ENCODE measurements at places on chromosomes 4 and X.

DNA sequence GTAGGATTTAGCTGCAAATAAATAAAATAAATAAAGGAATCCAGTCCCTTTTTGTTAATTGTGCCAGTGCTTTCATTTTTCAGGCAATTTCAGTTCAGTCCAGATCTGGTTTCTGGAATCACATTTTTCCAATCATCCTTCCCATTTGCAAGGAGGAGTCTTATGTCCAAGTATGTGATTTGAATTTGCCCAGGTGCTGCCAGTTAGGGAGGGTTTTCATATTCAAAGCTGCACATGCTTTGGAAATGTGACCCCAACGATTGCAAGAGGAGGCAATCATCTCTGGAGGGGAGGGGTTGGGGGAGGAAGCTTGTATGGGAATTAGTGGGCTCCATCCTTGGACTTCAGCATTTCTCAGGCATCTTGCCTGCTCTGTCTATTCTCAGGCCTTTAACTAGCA is 4.4 kb downstream of the PLAC1 start:
- DNase-seq: no peak

DNA sequence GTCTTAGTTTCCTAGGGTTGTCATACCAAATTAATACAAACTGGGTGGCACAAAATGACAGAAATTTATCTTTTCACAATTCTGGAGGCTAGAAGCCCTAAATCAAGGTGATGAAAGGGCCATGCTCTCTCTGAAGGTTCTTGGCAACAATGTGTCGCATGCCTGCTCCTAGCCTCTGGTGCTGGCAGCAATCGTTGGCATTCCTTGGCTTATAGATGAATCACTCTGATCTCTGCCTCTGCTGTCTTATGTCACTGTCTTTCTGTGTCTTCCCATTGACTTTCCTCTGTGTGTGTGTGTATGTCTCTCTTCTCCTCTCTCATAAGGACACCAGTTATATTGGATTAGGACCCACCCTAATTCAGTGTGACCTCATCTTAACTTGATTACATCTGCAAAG is 15.9 kb upstream of the INTU start:
- DNase-seq: no peak

DNA sequence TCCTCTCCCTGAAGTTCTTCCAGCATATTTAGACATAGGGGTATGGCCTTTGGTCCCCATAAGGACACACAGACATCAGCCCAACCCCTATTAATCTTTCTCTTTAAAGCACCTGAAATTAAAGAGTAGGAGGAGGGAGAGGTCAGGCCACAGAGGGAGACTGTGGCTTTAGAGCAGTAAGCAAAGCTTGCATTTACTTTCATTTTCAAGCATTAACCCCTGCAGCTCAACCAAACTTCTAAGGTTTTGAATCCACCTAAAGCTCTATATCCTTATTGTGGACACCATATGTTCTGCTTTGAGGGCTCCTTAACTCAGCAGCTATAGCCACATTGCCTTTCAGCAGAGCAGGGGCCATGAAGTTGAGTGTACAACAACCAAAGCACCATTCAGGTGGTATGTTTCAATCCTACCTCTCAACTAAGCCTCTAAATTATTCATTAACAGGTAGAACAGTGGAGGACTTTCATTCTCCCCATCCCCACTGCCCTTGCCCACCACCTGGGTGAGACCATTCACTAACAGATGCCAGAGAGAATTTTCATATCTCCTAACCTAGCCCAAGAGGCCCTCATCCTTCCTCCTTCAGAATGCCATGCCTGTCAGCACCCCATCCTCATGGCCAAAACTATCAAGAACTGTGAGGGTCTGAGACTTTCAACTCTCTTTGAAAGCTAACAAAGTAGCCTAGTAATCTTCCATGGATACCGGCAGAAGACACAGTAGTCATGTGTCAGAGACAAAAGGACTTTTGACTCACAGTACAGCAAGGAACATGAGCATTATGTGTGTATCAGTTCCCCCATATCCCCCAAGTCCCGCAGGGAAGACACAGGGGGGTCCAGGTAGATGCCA is 20.8 kb downstream of the LIN54 start:
- no peak for DNase-seq

DNA sequence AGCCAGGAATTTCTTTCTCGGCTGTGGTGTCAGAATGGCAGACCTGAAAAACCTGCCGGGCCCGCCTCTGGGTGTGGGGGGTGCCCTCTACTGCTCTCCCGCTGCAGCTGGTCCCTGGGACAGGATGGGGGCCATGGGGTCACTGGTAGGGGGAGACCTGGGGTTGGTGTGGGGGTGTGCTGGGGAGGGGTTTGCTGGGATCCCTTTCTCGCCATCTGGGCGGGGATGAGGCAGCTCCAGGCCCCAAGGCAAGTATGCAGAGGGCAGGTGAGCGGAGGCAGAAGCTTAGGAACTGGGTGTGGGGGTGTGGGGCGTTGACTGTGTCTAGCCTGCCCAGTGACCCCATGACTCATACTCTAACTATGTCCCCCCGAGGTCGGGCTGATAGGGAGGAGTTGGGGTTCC is 884 bp downstream of the CCDC120 start:
- no peak for DNase-seq

GRCh38 chrX:15745179-15745578 is 7.1 kb downstream of the CA5B start:
- DNase-seq: no peak

GRCh38 chr4:26197018-26197779 is 123.6 kb upstream of the RBPJ start:
- peak; percentile 58 for DNase-seq

DNA sequence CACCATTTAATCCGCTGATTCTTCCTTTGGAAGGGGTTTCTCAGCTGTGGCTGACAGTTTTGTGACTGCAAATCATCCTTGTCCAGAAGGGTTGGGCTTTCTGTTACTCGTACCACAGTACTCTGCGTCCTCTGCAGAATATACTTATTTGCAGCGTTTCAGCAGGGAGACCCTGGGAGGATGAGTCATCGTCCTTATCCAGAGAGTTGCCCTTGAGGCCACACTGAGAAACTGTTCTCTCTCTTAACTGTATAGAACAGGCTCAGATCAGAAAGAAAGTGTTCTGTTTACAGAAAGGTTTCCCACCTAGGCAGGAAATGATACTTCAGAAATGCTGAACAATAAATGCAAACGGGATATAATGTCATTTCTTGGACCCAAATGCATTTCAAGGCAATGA is 47.8 kb upstream of the DDX53 start:
- DNase-seq: no peak

GRCh38 chr4:5050520-5051277 is 581 bp upstream of the STK32B start:
- DNase-seq: peak; percentile 3

DNA sequence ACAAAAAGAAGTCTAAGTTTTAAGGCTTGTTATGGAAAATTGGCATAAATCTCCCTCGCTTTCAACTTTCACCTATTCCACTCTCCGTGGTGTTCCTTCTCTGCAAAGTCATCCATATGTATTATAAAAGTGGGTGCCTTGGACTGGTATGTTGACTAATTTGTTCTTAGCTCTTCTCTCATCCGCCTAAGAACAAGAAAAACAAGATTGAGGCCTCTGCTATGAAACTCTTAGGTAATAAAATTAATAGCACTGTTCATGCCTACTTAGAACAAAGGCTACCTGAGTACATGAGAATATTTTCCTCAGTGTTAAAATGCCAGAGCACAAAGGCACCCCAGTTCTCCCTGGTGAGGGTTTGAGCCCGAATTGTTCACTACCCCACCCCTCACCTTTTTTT is 1.3 kb downstream of the CNGA1 start:
- DNase-seq: no peak

DNA sequence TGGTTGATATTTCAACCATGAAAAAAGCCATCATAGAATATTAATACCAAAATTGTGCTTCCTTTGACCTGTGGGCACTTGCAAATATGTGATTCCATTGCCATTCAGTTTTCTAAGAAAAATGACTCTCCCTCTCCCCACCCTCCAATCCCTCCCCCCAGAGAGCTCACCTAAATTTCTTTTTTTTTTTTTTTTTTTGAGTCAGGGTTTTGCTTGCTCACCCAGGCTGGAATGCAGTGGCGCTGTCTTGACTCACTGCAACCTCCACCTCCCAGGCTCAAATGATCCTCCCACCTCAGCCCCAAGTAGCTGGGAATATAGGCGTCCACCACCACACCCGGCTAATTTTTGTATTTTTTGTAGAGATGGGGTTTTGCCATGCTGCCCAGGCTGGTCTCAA is 47.0 kb downstream of the SNX25 start:
- DNase-seq: no peak

GRCh38 chrX:52979993-52980392 is 21.7 kb upstream of the FAM156A start:
- no peak for DNase-seq

GRCh38 chrX:39779952-39780783 is 317.6 kb downstream of the BCOR start:
- no peak for DNase-seq

GRCh38 chr4:74944354-74944793 is 11.5 kb downstream of the PARM1 start:
- peak; percentile 68 for DNase-seq

DNA sequence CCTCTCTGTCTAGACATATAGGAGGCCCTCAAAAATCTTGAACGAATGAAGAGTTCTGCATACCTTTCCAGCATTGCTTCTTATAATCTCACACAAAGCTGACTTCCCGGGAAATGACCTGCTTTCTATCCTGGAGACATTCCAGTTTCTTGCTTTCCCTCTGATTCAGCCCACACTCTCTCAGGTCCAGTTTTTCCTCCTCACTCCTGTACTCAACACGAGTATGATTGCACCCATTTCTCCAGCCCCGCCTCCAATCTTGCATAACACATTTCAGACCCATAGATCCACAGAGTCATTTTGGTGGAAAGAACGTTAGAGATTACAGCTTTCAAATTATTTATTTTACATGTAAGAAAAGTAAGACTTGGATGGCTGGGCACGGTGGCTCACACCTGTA is 127.5 kb upstream of the TLR3 start:
- no peak for DNase-seq

GRCh38 chr4:40455340-40455902 is 120.3 kb downstream of the CHRNA9 start:
- no peak for DNase-seq

GRCh38 chrX:65811558-65812228 is 144.2 kb downstream of the MSN start:
- no peak for DNase-seq

DNA sequence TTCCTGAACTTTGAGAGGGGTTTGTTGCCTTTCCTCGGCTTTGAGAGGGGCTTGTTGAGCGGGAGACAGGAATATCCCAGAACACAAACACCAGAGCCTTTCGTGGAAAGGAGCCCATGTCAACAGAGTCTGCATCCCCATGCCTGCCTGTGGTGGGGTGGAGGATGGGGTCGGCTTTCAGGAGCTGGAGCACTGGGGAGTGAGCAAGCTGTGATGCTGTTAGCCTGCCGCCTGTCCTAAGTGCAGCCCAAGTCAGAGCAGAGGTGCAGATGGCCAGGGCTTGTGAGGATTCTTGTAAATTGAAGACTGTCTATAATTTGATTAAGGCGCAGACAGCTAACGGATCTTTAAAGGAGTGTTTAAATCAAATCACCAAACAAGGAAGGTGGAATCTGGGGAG is 103.3 kb upstream of the ANK2 start:
- no peak for DNase-seq

GRCh38 chr4:40486534-40486933 is 143.1 kb downstream of the RBM47 start:
- no peak for DNase-seq

DNA sequence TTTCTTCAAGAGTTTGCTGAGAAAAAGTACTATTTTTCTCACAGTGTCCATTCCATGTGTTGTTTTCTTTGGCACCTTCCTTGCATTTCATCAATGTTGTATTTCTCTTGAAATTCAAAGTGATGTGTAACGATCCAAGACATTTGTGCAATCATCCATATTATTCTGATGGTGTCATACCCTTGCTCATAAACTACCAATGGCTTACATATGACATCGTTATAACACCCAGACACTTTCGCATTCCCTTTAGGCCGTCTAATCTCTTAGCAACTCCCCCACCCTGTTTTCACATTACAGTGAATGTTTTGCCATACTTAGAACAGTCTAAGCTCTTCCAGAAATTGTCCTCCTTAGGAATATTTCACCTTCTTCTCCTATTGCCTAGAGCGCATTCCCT is 1779.0 kb downstream of the PCDH7 start:
- no peak for DNase-seq

GRCh38 chr4:40948014-40948413 is 198.3 kb downstream of the NSUN7 start:
- DNase-seq: no peak

GRCh38 chr4:80876810-80877209 is 153.7 kb upstream of the BMP3 start:
- DNase-seq: peak; percentile 66

DNA sequence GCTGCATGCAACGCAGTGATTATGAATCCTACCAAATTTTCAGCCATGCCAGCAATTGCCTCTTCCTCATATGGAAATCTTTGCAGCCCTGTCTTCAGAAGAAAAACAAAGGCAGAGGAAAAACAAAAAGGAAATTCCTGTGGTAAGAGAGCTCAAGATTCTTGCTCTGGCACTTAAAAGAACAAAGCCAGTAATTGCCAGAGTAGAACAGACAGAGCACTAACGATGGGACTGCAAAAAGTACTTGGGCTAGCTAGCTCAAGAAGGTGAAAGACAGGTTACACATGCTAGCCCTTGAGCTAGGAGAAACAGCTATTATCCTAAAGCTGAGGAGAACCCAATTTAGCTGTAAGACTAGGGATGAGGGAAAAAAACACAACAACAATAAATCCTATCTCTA is 582.3 kb downstream of the KCNIP4 start:
- DNase-seq: no peak

- no peak for DNase-seq
Observed at GRCh38 chrX:103367502-103367901, 8.8 kb upstream of the BEX3 start.

- no peak for DNase-seq
Observed at GRCh38 chr4:97013711-97014110, 1129.6 kb downstream of the STPG2 start.

GRCh38 chrX:23228454-23228853 is 106.2 kb upstream of the PTCHD1 start:
- no peak for DNase-seq

GRCh38 chr4:3767570-3768288 is 1.5 kb downstream of the ADRA2C start:
- DNase-seq: no peak

DNA sequence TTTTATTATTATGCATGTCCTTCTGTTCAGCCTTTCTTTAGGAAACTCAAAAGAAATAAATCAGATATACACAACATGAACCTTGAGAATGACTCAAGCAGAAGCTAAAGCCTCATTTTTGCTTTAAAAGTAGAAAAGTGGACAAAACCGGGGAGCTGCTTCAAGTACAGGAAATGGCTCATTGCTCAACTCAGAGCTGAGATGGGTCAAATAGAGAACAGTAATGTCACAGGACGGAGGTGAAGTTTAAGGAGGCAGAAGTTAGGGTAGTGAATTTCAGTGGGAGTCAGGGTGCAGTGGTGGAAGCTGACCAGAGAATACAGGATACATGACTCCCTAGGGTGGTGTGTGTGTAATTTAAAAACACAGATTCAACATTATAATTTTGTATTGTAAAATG is 22.2 kb downstream of the PHKA2 start:
- DNase-seq: no peak

- DNase-seq: no peak
Observed at GRCh38 chr4:31366041-31366440, 645.9 kb downstream of the PCDH7 start.

GRCh38 chrX:13076176-13076961 is 31.9 kb upstream of the FAM9C start:
- peak; percentile 54 for DNase-seq
